ENCODE measurements at places on chromosomes 7 and 10. TPM values are rescaled to one million over a fixed set of nuclear protein-coding genes. Genes with fewer than 3 reads are reported as not detected.
A peak's percentile ranks its signal among the peaks of the same experiment; 100 is the strongest.

- peak; percentile 32 for DNase-seq
Measured at GRCh38 chr10:43939939-43940820, 291.5 kb upstream of the ZNF32 start.

DNA sequence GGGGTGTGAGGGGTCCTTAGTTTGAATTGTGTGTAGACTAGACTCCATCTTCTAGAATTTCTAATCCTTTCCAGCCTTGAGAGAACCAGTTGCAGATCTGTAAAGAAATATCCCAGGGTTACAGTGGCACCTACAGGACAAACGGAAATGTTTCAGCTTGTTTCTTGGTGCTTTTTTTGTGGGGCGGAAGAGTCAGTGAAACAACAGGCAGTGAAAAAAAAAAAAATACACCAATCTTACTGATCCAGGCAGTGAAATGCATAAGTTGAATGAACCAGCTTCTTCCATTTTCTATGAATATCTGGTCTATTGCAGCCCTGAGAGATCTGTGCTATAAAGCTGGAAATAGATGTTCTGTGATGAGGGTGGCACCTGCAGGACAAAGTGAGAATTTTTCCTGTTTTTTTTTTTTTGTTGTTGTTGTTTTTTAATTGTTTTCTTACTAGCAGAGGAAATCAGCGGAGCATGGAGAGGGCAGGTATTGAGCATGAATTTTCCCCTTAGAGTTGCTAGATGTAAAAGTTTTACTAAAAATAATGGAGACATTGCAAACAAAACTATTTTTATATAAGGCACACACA lies 81.9 kb upstream of the DYNC1I1 start:
- peak; percentile 70 for DNase-seq

- no peak for DNase-seq
Measured at GRCh38 chr10:80561950-80562349, 24.2 kb downstream of the SH2D4B start.

- DNase-seq: peak; percentile 26
Measured at GRCh38 chr7:55657654-55658053, 85.4 kb upstream of the VOPP1 start.

DNA sequence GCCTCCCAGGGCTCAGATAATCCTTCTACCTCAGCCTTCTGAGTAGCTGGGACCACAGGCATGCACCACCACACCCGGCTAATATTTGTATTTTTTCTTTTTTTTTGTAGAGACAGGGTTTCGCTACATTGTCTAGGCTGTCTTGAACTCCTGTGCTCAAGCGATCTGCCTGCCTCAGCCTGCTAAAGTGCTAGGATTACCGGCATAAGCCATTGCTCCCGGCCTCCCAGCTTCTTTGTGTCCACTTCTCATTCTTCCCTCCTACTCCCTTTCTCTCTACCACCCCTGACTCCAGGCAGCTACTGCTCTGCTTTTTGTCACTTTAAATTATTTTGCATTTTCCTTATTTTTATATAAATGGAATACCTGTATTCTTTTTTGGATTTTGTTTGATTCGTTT lies 83.4 kb downstream of the PALS2 start:
- DNase-seq: no peak

Gene KIAA1549
- total RNA-seq: 3.3 TPM

Gene EEF1AKMT2
- total RNA-seq: 37.1 TPM

DNA sequence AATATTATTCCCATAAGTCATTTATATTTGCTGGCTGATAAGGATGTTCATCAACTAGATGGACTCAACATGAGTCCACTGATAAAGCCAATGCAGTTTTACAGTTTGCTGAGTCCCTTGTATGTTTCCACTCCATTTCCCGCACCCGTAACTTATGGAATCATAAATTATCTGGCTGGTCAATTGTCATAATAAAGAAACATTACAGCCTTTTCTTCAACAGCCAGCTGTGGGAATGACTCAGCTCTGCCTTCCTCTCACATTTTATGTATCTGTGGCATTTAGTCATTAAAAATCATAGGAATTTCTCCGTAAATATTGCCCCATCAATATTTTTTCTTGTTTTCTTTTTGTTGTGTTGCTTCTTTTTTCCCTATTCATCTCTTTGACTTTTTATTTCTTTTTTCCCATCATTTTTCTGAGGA lies 22.3 kb upstream of the TMEM26 start:
- peak; percentile 76 for DNase-seq

- DNase-seq: no peak
Measured at GRCh38 chr10:7046615-7047014, 364.2 kb downstream of the SFMBT2 start.

- peak; percentile 84 for DNase-seq
Measured at GRCh38 chr10:110679486-110680272, 35.5 kb downstream of the RBM20 start.

DNA sequence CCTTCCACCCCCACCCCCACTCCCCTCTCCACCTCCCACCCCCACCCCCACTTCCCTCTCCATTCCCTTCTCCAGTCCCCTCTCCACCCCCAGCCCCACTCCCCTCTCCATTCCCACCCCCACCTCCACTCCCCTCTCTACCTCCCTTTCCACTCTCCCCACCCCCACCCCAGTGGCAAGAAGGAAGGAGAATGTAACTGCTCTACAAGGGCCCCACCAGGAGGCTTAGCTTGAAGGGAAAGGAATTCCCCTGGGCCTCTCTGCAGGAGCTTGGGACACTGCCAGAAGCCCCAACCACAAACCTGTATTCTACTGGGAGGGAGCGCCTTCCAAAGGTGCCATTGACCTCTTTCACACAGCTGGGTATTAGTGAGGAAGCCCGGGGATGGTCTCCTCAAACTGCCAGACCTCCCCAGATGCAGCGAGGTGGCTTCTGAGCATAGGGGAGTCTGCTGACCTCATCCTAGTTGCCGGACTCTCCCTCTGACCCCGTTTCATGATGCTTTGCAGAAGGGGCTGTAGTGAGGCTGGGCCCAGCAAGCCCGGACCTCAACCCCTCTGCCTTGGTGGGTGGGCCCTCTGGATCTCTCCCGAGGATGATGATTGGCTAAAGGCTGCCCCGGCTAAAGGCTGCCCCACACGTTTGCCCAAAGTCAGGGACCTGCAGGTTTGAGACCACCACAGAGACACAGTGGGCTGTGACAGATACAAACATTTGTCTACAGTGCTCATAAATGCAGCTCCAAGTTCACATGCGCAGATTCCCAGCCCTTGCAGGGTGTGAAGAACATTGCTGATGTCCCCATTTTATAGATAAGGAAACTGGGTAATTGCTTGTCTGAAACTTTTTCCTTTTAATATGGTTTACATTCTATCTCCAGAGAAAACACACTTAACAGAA lies 2.9 kb downstream of the DEPP1 start:
- DNase-seq: no peak

GRCh38 chr7:71625545-71625944 lies 493.6 kb downstream of the GALNT17 start:
- no peak for DNase-seq

GRCh38 chr7:64885520-64886240 lies 17.4 kb upstream of the ZNF273 start:
- DNase-seq: no peak

Gene UPK3B
- not detected for total RNA-seq

Gene ARID5B
- total RNA-seq: 17.4 TPM

DNA sequence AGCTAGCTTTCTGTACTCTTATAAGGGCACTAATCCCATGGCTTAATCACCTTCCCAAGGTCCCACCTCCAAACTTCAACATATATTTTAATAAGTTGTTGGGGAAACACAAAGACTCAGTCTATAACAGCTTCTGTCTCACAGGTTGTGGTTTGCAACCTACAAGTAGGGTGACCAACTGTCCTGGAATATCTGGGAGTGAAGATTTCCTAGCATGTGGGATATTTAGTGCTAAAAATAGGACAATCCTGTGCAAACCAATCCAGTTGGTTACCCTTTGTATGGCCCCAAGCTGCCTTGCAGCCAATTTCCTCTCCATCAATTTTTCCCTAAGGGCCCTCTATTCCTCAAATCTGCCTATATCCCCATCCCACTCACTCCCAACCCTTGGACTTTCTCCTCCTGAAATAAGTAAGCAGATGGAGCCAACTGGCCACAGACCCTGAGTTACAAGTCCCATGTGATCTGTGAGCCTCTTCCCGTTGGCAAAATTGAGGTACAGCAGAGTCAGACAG lies 82.3 kb downstream of the FAM13C start:
- peak; percentile 31 for DNase-seq

Gene CDK6
- total RNA-seq: 66.1 TPM

- DNase-seq: no peak
Measured at GRCh38 chr7:69898189-69898588, 299.9 kb downstream of the AUTS2 start.

GRCh38 chr10:7056216-7056615 lies 354.6 kb downstream of the SFMBT2 start:
- DNase-seq: no peak

Gene CLDN3
- not detected for total RNA-seq

GRCh38 chr10:65291286-65291685 lies 1634.5 kb upstream of the LRRTM3 start:
- DNase-seq: no peak

GRCh38 chr10:103680869-103681236 lies 174.5 kb downstream of the SH3PXD2A start:
- DNase-seq: no peak

Measured in LHCN-M2 (cell line).